ENCODE measurements at places on chromosomes 3 and 15. TPM values are rescaled to one million over a fixed set of nuclear protein-coding genes. Genes with fewer than 3 reads are reported as not detected.

DNA sequence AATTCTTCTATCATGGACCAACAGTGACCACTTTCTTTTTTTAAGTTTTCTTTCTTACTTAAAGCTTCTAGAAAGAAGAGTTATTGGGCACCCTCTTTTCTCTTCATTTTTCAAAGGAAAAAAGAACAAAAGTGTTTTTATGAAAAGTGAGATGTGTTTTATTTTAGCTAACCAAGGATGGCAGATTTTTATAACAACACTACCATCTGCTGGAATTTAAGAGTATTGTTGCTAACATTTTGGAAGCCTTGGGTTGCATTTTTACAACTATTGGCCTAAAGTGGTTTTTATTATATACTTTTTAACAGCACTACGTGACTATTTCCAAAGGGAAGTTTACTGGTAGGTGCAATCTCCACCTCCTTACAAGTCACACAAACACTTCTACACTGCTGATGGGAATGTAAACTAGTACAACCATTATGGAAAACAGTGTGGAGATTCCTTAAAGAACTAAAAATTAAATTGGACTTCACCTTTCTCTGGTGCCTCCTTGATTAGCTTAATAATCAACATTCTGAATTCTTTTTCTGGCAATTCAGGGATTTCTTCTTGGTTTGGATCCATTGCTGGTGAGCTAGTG is 237.7 kb upstream of the AGTR1 start:
- no peak for DNase-seq

DNA sequence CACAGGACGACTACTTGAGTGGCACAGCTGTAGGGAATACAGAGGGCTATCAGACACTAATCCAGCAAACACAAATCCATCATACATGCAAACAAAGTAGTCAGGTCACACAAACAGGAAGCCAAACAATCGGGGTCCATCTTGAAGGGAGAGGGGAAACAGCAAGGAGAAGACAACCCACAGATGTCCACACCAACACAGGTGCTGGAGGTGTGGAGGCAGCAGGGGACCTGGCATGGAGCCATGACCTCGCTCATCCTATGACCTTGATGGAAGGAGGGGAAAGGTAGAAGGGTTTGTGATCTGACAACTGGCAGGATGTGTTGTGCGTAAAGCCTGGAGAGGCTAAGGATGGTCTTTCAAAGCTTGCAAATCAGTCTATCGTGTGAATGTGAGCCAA is 39.9 kb upstream of the SKOR1 start:
- DNase-seq: no peak

DNA sequence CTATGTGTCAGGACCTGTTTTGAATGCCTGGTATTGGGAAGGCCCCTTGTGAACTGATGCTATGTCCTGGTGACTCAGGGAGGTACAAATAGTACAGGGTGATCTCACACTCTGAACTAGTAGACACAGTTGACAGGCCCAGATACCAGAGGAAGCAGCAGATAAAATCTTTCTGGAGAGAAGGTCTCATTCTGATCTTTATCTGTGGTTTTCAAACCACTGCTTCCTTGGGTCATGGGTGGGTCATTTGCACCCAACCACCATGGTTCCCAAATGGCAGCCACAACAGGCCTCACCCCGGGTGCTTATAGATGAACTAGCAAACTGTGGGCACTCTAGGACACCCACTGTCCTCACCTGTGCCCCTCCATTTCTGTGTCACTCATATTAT is 43.4 kb downstream of the PXYLP1 start:
- no peak for DNase-seq

DNA sequence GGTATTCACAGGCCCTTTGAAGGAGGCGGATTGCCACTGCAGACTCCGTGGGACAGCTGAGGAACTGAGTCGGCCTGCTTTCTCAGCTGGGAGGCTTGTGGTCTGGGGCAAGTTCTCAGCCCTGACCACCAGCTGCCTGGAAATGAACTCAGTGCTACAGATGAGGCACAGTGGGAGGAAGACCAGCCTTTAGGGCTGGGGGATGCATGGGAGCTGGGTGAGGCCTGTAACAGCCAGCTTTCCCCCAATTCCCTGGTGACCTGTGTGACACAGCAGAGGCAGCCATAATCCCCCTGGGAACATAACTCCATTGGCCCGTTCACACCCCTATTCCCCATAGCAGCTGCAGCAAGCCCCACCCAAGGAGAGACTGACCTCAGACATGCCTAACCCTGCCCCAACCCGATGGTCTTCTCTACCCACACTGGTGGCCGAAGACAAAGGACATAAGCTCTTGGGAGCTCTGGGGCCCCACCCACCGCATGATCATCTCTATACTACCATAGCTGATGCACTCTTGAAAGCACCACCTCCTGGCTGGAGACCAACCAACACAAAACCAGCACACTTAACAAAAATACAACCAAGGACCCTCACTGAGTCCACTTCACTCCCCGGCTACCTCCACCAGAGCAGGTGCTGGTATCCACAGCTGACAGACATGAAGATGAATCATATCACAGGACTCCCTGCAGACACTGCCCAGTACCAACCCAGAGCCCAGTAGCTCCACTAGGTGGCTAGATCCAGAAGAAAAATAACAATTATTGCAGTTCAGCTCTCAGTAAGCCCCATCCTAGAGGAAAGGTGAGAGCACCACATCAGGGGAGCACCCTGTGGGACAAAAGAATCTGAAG is 24.9 kb downstream of the ZMAT3 start:
- DNase-seq: no peak

Gene DUOXA2
- total RNA-seq: not detected

GRCh38 chr15:25249236-25250010 is 189.4 kb downstream of the UBE3A start:
- peak; percentile 67 for DNase-seq

GRCh38 chr15:74024687-74025086 is 30.2 kb downstream of the PML start:
- DNase-seq: no peak

GRCh38 chr3:46208167-46208704 is at the start of gene CCR1:
TSS of gene CCR1 (minus strand) at chr3:46208313. CDS start at chr3:46204313, 4,000 bp downstream.
- no peak for DNase-seq

Gene STAB1
- total RNA-seq: 12.0 TPM

DNA sequence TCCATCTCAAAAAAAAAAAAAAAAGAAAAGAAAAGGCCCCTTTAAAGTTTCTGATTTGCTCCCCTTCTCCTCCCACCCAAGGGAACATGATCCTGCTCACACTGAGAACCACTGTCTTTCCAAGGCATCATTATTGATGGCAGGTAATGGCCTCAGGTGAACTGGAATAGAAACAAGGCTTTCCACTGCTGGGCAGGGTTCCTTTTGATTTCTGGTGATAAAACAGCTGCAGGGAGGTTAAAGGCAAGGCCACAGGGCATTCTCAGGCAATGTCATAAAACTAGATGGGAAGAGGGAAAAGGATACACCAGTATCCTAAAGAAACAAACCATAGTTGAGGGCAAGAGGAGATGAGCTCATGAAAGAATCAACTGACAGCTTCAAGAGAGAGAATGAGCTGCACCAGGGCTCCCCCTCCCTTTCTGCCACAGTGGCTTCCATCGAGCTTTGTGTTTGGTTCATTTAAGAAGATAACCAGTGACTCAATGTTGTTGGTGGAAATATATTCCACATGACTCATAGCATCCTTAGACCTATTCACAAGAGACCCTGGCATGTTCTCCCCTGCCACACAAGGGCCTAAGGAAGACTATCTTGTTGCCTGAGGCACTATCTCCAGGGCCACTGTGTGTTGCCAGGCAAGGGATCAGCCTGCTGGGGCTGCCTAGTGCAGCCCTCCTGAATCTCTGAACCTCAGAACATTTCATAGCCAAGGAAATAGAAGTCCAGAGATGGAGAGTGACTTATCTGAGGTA is 86.4 kb downstream of the WDR76 start:
- peak; percentile 23 for DNase-seq
